IPS-NIHi11 (cell line): ENCODE measurements at places on chromosomes 7 and 10.
A peak's percentile ranks its signal among the peaks of the same experiment; 100 is the strongest.

DNA sequence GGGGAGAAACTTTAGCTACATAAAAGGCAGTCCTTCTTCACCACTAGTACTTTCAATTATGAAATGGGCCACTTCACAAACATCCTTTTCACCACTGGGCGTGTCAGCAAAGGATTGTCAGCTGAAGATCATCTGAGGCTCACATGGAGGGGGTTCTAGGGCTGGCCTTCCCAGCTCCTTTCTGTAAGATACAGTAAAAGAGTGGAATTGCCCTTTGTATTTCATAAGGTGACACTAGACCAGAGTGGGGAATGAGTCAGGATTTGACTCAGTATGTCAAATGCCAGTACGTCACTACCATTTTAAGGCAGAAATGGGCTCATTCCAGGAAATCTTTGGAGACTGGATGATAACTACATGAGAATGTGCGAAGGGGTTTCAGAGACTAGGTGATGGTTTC lies 21.2 kb upstream of the BLOC1S2 start:
- no peak for DNase-seq

DNA sequence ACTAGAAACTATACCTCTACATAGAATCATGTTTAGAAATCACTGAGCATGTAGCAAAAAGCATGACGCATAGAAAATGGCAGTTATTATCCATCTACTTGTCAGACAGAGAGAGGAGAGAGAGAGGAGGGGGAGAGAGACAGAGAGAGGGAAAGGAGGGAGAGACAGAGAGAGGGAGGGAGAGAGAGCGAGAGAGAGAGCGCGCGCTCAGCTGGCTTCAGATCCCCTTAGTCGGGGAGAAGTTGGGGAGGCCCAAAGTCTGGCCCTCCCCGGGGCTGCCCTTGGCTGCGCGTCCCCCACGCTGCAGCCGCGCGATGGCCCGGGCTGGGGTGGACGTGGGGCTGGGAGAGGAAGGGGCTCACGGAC lies 37.0 kb downstream of the CNPY1 start:
- no peak for DNase-seq

- DNase-seq = no peak
Measured at GRCh38 chr7:42159130-42159529, 77.9 kb downstream of the GLI3 start.

DNA sequence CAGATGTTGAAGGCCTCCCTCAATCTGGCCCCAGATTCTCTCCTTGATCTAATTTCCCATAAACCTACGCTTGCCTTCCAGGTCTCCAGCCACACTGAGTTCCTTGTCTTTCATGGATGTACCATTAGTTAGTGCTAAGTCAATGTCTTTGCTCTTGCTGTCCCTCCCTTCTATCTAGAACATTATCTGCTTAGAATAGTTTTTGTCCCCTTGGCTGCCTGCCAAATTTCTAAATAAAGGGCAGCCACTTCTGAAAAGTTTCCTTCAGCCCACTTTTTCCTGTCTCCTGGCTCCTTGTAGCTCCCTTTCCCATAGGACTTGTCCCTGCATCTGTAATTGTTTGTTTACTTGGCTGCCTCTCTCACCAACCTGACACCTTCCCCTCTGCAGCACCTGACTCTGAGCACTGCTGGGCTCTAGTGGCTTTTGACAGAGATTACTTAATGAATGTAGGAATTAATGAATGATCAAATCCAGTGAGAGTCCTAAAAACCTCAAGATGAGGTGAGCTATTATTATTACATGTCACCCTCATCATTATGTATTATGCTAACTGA lies 58.3 kb downstream of the CXCL12 start:
- no peak for DNase-seq

DNA sequence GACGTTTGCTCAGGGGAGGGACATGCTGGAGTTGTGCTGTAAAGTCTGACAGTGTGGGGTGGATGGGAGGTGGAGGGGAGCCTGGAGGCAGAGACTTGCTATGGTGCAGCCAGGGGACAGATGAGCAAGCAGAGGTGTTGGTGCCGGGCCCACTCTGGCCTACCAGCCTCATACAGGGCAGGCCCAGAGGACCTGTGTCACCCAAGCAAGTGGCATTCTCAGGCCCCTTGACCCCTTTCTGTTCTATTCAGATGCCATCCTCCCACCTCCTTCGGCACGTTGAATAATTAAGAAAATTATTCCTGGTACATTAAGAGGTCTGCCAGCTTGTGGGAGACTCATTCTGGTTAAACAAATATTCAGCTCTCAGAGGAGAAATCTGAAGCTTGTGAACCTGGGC lies 8.5 kb downstream of the WDFY4 start:
- no peak for DNase-seq

- peak; percentile 93 for DNase-seq
Measured at GRCh38 chr10:125160856-125161706, 718 bp upstream of the CTBP2 start.
